ENCODE measurements at places on chromosomes 6 and 20.
A peak's percentile ranks its signal among the peaks of the same experiment; 100 is the strongest.

GRCh38 chr6:130611366-130611765 lies 215.8 kb upstream of the SMLR1 start:
- H3K27me3 ChIP-seq, result peaks cover 3% of the 10 kb centered on the region
- DNase-seq, result no peak
- no peaks in the 10 kb centered on the region for H3K36me3 ChIP-seq
- no peak overlapping the region for H3K27ac ChIP-seq
- H3K4me1 ChIP-seq, result no peaks in the 10 kb centered on the region
- H3K4me3 ChIP-seq, result no peak overlapping the region

GRCh38 chr6:1672379-1672778 lies 62.7 kb downstream of the FOXC1 start:
- H3K4me3 ChIP-seq, result no peak overlapping the region
- no peaks in the 10 kb centered on the region for H3K36me3 ChIP-seq
- H3K27me3 ChIP-seq, result no peaks in the 10 kb centered on the region
- DNase-seq, result no peak

GRCh38 chr6:13754644-13755043 lies 43.0 kb upstream of the RANBP9 start:
- no peaks in the 10 kb centered on the region for H3K36me3 ChIP-seq
- no peak for DNase-seq
- H3K4me3 ChIP-seq, result no peak overlapping the region
- H3K27me3 ChIP-seq, result no peaks in the 10 kb centered on the region
- no peak overlapping the region for H3K27ac ChIP-seq
- peaks cover 1% of the 10 kb centered on the region for H3K4me1 ChIP-seq

GRCh38 chr20:58903614-58904013 lies 51.1 kb downstream of the GNAS start:
- H3K4me1 ChIP-seq, result peaks cover 76% of the 10 kb centered on the region
- no peak overlapping the region for H3K4me3 ChIP-seq
- H3K27ac ChIP-seq, result no peak overlapping the region
- DNase-seq, result no peak
- peaks cover 67% of the 10 kb centered on the region for H3K36me3 ChIP-seq

DNA sequence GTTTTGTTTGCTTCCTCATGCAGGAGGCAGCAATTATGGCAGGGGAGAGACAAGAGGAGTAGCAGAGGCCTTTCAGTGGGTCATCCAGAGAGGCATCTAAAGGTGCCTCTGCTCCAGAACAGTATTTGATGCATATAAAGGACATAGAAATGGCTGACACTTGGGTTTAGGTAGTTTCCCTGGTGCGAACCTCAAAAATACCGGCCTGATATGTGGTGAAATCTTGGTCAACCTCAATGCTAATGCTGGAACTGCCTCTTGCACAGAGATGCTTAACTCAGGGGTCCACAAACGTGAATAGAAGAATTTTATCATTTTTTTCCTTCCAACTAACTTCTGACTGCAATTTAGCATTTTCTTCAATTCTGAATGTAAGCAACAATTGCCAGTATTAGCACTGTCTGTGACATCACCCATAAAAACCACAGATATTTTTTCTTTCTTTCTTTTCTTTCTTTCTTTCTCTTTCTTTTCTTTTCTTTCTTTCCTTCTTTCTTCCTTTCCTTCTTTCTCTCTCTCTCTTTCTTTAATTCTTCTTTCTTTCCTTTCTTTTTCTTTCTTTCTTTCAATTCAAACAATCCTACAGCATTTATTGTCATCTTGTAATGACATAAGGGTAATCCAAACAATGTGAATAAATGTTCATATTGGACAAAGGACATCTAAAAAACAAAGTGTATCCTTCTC lies 180.0 kb upstream of the UST start:
- H3K4me1 ChIP-seq, result peaks cover 1% of the 10 kb centered on the region
- H3K27ac ChIP-seq, result no peak overlapping the region
- no peak for DNase-seq
- H3K36me3 ChIP-seq, result no peaks in the 10 kb centered on the region
- no peak overlapping the region for H3K4me3 ChIP-seq

DNA sequence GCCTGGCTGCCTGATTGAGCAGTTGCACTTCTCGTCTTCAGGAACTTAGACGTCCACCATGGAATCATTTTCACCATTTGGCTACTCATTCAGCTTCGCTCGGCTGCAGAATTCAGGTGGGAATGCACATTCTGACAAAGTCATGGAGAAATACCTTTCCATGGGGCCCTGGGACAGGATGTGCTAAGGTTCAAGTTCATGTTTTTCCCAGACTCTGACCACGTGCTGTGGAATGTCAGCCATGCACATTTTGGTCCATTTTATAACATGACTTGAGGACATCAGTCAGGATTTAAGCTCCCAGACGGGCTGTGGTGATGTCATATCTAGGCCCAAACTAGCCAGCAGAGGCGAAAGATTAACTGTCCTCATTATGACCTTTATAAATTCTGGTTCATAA lies 205.3 kb downstream of the TBXT start:
- H3K27me3 ChIP-seq, result no peaks in the 10 kb centered on the region
- H3K4me3 ChIP-seq, result no peak overlapping the region
- no peak overlapping the region for H3K27ac ChIP-seq

DNA sequence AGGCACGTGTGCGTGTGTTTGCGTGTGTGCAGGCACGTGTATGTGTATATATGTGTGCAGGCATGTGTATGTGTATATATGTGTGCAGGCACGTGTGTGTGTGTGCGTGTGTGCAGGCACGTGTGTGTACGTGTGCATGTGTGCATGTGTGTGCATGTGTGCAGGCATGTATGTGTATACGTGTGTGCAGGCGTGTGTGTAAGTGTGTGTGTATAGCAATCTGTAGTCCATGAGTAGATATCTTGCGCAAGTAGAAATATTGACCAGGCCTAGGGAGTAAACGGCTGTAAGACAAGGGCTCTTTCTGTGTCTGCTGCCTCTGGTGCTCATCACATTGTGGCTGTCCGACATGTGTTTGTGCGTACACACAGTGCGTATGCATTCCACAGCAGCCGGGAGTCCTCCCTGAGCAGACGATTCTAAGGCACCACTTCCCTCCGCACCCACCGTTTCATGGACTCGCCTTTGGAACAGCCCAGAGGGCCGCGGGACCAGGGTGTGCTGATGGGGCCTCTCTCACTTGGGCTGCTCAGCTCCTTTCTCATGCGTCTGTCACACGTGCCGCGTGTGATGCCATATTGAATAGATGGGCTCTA lies 167.6 kb downstream of the ERMARD start:
- no peak for DNase-seq
- H3K27me3 ChIP-seq, result no peaks in the 10 kb centered on the region
- H3K4me1 ChIP-seq, result peaks cover 6% of the 10 kb centered on the region
- no peaks in the 10 kb centered on the region for H3K36me3 ChIP-seq

DNA sequence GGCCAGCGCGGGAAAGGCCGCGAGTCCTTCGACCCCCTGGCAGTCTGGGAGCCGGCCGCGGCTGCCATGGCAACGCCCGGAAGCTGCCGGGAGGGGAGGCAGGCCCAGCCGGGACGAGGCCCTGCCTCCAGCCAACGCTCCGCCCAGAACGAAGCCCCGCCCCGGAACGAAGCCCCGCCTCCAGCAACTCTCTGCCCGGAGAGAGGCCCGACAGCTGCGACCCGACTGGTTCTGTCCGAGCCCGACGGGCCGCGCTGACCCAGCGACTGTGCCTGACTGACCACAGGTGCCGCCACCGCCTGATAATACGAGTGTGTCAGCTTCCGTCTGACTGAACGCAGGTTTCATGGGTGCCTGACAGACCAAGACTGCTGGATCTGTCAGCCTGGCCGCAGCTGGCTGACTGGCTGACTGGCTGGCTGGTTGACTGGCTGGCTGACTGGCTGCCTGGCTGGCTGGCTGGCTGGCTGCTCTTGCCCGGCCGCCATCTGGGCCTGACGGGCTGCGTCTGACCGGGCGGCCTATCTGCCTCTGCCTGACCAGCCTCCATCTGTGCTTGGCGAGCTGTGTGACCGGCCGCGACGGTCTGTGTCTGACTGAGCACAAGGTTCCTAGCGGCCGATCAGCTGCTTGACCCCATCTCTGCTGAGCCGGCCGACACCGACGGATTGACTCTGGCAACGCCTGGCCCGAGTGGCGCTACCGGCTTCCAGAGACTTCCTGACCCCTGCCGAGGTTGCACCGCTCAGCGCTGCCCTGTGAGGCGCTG lies 89.7 kb upstream of the EPB41L1 start:
- peak overlapping the region; percentile 41 for H3K27ac ChIP-seq
- DNase-seq, result peak; percentile 92
- peak overlapping the region; percentile 77 for H3K4me3 ChIP-seq
- peaks cover 32% of the 10 kb centered on the region for H3K27me3 ChIP-seq
- H3K36me3 ChIP-seq, result no peaks in the 10 kb centered on the region

DNA sequence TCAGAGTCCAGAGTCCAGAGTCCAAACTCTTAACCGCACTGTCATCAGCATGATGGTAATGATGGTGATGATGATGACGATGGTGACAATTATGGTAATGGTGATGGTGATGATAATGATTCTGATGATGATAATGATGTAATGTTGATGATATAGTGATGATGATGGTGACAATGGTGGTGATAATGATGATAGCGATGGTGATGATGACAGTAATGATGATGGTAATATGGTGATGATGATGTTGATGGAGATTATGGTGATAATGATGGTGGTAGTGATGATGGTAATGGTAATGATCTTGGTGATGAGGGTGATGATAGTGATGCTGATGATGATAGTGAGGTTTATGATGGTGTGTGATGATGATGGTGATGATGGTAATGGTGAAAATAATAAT lies 367.8 kb upstream of the CDH4 start:
- no peaks in the 10 kb centered on the region for H3K36me3 ChIP-seq
- no peak overlapping the region for H3K27ac ChIP-seq
- no peaks in the 10 kb centered on the region for H3K27me3 ChIP-seq
- DNase-seq, result no peak

- no peaks in the 10 kb centered on the region for H3K4me1 ChIP-seq
- peak overlapping the region; percentile 15 for H3K27ac ChIP-seq
- H3K4me3 ChIP-seq, result no peak overlapping the region
- H3K27me3 ChIP-seq, result peaks cover 2% of the 10 kb centered on the region
Measured at GRCh38 chr20:59737073-59737666, 132.8 kb downstream of the PHACTR3 start.

- H3K27me3 ChIP-seq, result no peaks in the 10 kb centered on the region
- no peak for DNase-seq
- H3K4me3 ChIP-seq, result no peak overlapping the region
- peaks cover 8% of the 10 kb centered on the region for H3K36me3 ChIP-seq
- H3K4me1 ChIP-seq, result peaks cover 42% of the 10 kb centered on the region
Measured at GRCh38 chr20:62931464-62931863, 5.2 kb upstream of the DIDO1 start.

DNA sequence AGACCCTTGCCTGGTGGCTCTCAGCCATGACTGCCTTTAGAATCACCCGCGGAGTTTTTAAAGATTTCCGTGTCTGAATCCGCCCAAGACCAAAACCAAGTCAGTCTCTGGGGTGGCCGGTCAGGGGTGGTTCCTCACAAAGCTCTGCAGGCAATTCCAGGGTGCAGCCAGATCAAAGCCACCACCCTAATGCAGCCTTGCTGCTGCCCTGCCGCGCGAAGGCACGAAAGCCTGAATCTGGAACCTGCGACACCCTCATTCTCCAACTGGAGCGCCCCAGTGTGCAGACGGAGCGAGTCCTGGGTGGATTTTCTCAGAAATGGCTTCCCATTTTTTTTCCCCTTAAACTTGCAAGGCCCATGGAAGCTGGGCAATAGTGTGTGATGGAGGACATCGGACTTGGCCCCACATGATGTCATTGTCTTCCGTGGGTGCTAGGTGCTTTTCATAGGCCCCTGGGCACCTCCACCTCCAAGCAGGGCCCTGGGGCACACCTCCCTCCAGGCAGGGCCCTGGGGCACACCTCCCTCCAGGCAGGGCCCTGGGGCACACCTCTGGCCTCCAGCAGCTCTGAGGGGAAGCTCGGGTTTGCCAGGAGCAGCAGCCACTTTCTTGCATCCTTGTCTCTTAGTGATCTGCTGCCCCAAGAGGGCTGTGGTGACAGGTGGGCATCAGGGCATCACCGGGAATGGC lies 343.1 kb downstream of the ZFAND3 start:
- no peaks in the 10 kb centered on the region for H3K27me3 ChIP-seq
- no peak for DNase-seq
- H3K36me3 ChIP-seq, result no peaks in the 10 kb centered on the region

GRCh38 chr20:62653373-62653772 lies 11.1 kb downstream of the SLCO4A1 start:
- H3K27me3 ChIP-seq, result no peaks in the 10 kb centered on the region
- H3K36me3 ChIP-seq, result peaks cover 40% of the 10 kb centered on the region
- peak overlapping the region; percentile 96 for H3K27ac ChIP-seq
- no peak overlapping the region for H3K4me3 ChIP-seq
- no peak for DNase-seq

GRCh38 chr20:51715163-51715855 lies 52.9 kb downstream of the ATP9A start:
- H3K4me1 ChIP-seq, result peaks cover 11% of the 10 kb centered on the region
- no peak for DNase-seq
- H3K27me3 ChIP-seq, result peaks cover 2% of the 10 kb centered on the region
- H3K4me3 ChIP-seq, result no peak overlapping the region
- H3K36me3 ChIP-seq, result no peaks in the 10 kb centered on the region
- H3K27ac ChIP-seq, result no peak overlapping the region

- H3K4me1 ChIP-seq, result no peaks in the 10 kb centered on the region
- no peaks in the 10 kb centered on the region for H3K27me3 ChIP-seq
- H3K36me3 ChIP-seq, result no peaks in the 10 kb centered on the region
- DNase-seq, result no peak
- no peak overlapping the region for H3K27ac ChIP-seq
- no peak overlapping the region for H3K4me3 ChIP-seq
Measured at GRCh38 chr6:113104541-113104940, 752.6 kb upstream of the MARCKS start.

DNA sequence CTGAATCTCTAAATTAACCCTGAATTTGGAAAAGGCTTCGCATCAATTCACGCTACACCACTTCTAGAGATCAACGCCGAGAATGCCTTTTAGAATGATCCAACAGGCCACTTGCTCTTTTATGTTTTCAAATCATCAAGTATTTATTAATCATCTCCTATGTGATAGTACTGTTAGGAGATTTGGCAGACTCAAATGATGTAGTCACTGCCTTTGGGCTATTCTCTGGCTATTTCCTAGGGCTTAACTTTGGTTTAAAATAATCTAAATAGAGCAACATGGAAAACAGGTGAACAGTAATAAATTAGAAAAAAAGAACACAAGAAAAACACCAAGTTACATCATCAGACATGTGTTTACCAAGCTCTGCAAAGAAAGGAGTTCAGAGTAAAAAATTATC lies 140.3 kb downstream of the TENT5A start:
- H3K27ac ChIP-seq, result no peak overlapping the region
- DNase-seq, result no peak
- no peaks in the 10 kb centered on the region for H3K36me3 ChIP-seq
- no peak overlapping the region for H3K4me3 ChIP-seq

- no peak overlapping the region for H3K4me3 ChIP-seq
- H3K36me3 ChIP-seq, result no peaks in the 10 kb centered on the region
- H3K4me1 ChIP-seq, result peaks cover 5% of the 10 kb centered on the region
- H3K27me3 ChIP-seq, result peaks cover 31% of the 10 kb centered on the region
- no peak for DNase-seq
Measured at GRCh38 chr20:63509088-63509564, 10.2 kb upstream of the EEF1A2 start.
